Fibroblast of lung (primary cell): ENCODE measurements at places on chromosomes 4 and X. TPM values are rescaled to one million over a fixed set of nuclear protein-coding genes. Genes with fewer than 3 reads are reported as not detected.

The HSFX2 gene
- 0.26 and 0.50 TPM in 2 replicates for total RNA-seq

The MAGEA9 gene
- not detected in 2 replicates for total RNA-seq

The CDKL5 gene
- 2.8 and 5.0 TPM in 2 replicates for total RNA-seq

The PAGE2B gene
- total RNA-seq: not detected in 2 replicates

The PCDH19 gene
- under 0.01 and 0.26 TPM in 2 replicates for total RNA-seq

The CFI gene
- 10.2 and 36.0 TPM in 2 replicates for total RNA-seq

The NPY1R gene
- under 0.01 TPM in 2 replicates for total RNA-seq

The VCX2 gene
- total RNA-seq: not detected in 2 replicates
